ENCODE measurements at places on chromosomes 4 and X.

GRCh38 chr4:72006586-72006985 lies 25.2 kb upstream of the NPFFR2 start:
- no peak for DNase-seq

- no peak for DNase-seq
These were observed 19.3 kb downstream of the SCARB2 start for GRCh38 chr4:76194325-76194724.

GRCh38 chr4:168484626-168485025 lies 4.3 kb upstream of the DDX60L start:
- DNase-seq: no peak

DNA sequence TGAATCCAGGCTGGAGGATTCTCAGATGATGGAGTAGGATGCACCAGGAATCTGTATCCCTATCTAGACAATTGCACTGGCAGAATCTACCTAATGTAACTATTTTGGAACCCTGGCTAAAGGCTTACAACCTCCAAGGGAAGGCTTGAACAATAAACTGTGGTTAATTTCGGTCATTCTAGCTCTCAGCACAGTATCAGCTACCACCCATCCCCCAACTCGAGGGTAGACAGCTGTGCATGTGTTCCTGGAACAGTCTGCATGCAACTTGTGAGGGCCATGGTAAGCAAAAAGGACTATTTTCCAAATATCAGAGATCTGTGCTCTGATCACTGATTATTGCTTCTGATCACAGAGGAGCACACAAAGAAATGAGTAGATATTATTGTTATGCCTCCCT lies 34.0 kb downstream of the ELF2 start:
- no peak for DNase-seq

DNA sequence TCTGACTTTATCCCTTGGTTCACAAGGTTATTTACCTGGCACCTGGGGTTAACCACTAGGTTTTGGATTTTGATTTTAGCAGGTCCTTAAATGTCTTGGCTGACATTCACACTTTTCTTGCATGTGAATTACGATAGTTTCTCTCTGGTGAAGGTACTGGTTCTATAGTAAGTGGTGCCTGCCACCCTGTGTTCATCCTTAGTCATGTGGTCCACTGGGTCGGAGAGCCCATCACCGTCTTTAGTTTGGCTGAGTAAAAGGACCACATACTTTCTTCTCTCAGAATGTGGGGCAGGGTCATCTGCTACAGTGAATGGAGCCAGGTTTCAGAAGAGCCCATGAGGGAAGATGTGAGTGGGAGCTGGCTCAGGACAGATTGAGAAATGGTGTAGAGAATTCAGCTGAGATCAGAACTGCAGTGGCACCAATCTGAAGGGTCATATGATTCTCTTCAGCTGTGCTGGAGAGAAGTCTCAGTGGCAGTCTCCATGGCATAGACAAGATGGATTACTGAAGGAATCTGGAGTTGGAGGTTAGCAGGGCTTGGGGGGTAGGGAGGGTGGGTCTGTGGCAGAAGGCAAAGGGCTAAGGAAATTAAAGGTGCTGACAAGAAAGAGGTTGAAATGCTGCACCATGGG lies 310.4 kb downstream of the GPAT3 start:
- DNase-seq: no peak

GRCh38 chr4:176507845-176508533 lies 188.2 kb downstream of the SPCS3 start:
- no peak for DNase-seq

DNA sequence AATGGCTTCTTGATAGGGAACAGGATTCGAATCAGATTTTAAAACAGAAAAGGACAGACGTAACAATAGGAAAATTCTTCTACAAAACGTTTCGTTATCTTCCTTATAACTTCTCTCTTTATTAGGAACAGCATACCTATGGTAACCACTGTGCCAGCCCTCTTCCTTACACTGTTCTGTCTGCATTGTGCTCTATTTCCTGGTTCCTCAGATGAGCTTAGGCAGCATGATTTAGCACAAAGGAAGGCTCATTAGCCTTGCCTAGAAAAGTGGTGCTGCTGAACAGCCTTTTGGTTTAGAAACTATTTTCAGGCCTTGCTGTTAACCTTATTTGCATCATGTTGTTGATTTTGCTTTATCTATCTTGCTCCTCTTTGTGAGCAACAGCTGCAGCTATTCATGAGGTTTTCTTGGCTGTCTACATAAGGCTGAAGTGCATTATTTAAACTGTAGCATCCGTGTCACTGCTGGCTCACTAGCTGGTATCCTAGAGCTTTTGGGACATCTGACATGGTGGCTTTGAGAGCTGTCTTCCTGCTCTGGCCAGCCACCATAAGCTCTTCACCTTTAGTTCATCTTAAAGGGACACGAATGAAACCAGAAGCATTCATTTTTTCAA lies 69.9 kb upstream of the NRK start:
- no peak for DNase-seq

DNA sequence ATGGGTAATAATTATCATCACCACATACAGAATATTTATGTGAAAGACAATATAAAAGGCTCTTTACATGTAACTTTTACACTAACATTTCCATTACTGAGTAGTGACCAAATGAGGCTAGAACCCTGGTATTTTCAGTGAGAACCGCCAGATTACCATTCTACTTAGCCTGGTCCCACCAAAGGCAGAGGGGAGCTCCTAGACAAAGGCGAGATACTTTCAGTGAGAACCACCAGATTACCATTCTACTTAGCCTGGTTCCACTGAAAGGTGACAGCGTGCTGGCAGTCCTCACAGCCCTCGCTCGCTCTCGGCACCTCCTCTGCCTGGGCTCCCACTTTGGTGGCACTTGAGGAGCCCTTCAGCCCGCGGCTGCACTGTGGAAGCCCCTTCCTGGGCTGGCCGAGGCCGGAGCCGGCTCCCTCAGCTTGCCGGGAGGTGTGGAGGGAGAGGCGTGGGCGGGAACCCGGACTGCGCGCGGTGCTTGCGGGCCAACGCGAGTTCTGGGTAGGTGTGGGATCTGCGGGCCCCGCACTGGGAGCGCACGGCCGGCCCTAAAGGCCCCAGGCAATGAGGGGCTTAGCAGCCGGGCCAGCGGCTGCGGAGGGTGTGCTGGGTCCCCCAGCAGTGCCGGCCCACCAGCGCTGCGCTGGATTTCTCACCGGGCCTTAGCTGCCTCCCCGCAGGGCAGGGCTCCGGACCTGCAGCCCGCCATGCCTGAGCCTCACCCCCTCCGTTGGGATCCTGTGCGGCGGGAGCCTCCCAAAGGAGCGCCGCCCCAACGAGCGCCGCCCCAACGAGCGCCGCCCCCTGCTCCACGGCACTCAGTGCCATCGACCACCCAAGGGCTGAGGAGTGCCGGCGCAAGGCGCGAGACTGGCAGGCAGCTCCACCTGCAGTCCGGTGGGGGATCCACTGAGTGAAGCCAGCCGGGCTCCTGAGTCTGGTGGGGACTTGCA lies 1276.1 kb downstream of the PCDH7 start:
- DNase-seq: no peak

DNA sequence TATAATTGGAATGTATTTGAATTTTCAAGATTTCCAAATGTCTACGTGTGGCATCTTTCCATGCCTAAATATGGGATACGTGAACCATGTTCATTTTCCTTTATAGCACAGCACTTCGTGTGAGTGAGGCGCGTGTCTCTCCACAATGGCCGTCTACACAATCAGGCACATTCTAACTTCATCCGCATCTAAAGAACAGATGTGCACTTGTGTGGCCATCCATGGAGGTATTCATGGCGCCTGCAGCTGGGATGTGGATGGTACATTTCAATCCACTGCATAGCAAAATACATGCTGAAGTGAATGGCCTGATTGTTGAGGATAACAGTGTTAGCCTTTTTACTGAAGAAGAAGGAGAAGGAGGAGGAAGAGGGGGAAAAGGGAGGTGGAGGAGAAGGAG lies 34.5 kb upstream of the TRIM2 start:
- DNase-seq: no peak

GRCh38 chrX:374596-374995 lies 12.1 kb downstream of the PPP2R3B start:
- DNase-seq: no peak

DNA sequence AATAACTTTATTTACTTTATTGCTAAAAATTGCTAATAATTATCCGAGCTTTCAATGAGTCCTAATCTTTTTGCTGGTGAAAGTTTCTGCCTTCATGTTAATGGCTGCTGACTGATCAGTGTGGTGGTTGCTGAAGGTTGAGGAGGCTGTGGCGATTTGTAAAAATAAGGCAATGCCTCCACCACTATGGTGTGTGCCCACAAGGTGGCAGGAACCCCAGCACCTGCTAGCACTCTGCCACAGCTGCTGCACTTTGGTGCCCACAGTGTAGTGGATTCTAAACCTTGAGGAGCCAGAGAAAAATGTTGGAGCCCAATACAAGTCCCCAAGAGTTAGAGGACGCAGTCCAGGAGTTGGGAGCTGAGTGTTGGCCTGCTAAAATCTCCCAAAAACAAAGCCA lies 1237.1 kb downstream of the PCDH19 start:
- DNase-seq: no peak

GRCh38 chrX:15293451-15293850 lies 22.0 kb downstream of the ASB11 start:
- DNase-seq: no peak

DNA sequence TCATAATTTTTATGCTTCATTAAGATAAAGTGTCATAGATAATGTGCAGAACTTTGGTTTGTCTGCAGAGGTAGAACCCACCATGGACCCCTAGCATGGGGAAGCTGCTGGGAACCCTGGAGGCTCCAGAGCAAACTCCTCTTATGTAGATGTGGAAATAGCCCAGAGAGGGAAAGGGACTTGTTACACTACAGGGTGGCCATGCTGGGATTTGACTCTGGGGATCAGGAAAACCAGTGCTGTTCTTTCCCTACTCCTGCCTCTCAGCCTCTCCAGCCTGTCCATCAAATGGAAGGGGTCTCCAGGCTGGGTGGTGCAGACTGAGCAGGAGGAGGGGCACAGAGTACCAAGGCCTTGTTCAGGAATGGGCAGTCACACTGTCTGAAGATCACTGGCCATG lies 54.2 kb downstream of the MSX1 start:
- DNase-seq: no peak

DNA sequence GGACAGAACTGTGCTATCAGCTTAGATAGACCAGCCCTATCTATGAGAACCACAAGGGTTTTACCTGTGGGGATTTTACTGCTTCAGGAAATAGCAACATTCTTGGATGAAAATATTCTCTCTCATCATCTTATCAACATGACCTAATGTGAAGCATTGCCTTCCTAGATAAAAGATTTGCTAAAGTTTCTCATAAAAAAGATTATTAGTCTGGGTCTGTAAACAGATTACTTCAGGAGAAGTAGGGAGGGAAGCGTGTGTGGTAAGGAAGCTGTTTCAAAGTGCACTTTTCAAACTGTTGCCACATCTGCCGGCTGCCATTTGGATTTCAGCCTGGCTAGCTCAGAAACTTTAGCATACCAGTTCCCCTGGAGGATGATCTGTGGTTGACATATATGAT lies at the start of gene NOX1:
TSS of gene NOX1 (minus strand) at position 35 of the 400 bp plus-strand sequence. CDS start 220 bp downstream, outside the sequence.
- no peak for DNase-seq

- no peak for DNase-seq
These were observed 5.3 kb downstream of the NAT8L start for GRCh38 chr4:2064276-2064991.

GRCh38 chr4:110104661-110105060 lies 93.8 kb downstream of the ELOVL6 start:
- no peak for DNase-seq

GRCh38 chr4:30002341-30002740 lies 717.8 kb upstream of the PCDH7 start:
- DNase-seq: no peak

- no peak for DNase-seq
These were observed 101.2 kb upstream of the ENPP6 start for GRCh38 chr4:184318852-184319251.

DNA sequence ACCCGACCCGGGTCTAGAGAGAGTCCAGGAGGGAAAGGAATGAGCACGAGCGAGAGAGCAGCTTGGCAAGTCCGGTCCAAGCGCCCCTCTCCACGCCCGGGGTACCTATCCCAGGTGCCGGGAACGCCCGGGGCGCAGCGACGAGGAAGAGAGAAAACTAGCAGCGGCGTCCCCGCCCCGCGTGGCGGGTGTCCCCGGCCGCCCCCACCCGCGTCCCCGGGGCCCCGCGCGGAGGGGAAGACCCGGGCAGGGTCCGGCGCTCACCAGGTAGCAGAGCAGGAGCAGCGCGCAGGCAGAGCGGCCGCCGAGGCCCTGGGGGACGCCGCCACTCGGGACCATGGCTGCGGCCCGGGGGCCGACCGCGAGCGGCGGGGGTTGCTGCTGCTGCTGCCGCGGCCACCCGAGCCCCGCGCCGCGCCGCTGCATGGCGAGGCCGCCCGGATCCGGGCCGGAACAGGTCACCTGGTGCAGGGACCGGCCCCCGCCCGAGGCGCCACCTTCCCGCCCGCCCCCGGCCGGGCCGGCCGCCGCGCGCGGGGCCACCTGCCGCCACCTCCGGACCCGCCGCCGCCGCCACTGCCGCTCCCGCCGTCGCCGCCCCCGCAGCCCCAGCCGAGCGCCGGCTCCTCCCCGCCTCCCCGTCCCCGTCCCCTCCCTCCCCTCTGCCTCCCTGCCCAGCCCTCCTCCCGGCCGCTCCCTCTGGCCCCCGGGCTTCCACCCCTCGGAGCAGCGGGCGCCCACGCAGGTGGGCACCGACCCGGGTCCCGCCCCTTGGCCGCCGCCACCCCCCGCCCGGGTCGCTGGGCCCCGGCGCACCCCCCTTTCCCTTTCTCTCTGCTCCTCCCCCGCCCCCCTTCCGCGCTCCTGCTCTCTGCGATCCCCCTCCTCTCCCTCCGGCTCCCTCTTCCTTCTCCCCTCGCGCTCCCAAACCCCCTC lies at the start of gene SEL1L3:
TSS of gene SEL1L3 (minus strand) at position 578 of the 936 bp plus-strand sequence. CDS start at position 426, 152 bp downstream.
- DNase-seq: peak; percentile 15

DNA sequence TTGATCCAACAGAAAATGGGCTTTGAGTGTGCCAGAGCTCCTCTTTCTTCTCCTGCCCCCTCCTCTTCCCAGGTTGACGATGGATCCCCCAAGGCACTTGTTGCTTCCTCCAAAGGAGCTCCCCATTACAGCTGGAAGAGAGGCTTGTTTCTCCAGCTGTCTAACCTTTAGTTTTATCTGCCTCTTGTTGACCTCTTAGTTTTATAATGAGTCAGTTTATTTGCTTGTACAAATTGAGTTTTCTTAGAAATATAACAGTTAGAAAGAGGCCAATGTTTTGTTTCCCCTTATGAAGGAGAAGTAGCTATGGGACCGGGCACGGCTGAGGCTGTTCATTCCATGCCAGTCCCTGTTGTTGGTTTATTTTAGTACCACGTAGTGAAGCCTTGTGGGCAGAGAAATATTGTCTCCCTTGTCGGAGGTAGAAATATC lies 158.2 kb downstream of the SPRY1 start:
- DNase-seq: no peak

All from activated naive CD8-positive, alpha-beta T cell treated with anti-CD3 and anti-CD28 coated beads, Interleukin-2, amount 50 U/mL, for 16 hours (primary cell).